ENCODE measurements at places on chromosomes 1 and 21.

DNA sequence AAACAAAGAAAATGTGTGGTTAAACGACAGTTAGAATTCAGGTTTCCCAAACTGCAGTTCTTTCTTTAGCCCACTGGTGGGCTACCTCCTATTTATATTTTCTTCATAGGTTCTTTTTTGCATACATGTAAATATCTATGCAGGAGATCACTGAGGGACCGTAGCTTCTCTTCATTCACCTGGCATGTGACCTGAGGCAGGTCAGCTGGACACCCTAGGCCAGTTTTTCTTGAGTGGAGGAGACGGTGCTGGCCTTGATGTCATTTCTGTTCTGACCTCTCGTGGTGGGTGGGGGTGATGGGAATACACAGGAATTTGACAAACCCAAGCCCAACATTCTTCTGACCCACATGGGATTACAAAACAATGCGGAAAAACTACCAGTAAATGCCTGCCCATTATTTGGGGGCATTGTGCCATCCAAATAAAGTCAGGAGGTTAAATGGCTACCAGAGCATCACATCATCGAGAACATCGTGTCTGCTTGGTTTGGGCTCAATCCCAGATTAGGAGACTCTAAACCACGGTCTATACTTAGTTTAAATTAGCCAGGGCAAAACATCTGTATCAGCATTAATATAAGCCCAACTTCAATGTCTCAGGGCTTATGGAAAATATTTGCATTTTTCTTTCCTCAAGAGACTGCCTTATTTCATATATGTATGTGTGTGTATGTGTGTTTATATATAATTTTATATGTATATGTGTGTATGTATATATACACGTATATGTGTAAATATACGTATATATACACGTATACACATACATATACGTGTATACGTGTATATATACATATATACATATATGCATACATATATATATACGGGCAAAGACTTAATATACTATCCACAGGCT lies 7.4 kb upstream of the IRF2BP2 start:
- DNase-seq: no peak

GRCh38 chr1:210043058-210043457 lies 105.0 kb downstream of the SYT14 start:
- no peak for DNase-seq

DNA sequence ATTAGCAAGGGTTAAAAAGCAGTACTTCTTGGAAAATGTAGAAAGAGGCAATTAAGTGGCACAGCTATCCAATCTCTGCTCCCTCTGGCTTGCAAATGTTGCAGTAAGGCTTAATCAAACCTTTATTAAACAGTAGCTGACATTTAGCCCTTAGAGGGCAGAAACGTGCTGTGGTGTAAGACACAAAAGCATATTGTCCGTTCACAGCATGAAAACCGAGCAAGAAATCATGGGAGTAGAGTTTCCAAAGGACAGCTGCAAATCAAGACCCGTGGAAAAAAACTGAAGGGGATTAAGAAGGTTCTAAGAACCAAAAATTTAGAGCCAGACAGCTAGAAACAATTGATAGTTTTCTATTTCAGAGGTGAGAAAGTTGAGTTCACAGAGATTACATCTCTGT lies 13.1 kb downstream of the ZP4 start:
- DNase-seq: no peak

GRCh38 chr1:192581131-192581927 lies 5.8 kb downstream of the RGS1 start:
- DNase-seq: no peak

DNA sequence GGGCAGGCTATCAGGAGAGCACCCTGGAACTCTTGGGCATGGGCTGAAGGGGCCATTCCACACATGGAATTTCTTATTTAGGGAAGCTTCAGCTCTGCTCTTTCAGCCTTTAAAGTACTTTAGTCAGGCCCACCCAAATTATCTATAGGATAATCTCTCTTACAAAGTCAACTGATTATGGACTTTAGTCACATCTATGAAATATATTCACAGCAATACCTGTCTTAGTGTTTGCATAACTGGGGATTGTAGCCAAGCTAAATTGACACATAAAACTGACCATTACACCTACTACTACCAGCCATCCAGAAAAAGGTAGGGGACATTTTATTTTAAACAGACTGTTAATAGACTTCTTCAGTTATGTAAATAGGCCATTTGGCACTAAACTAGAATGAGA lies 114.9 kb upstream of the VANGL1 start:
- no peak for DNase-seq

- DNase-seq: no peak
Observed at GRCh38 chr1:38360807-38361206, 314.2 kb upstream of the POU3F1 start.

- no peak for DNase-seq
Observed at GRCh38 chr1:112956544-112957132, 642 bp upstream of the SLC16A1 start.
